Common myeloid progenitor, CD34-positive (primary cell): ENCODE measurements at places on chromosomes 7 and 10.
A peak's percentile ranks its signal among the peaks of the same experiment; 100 is the strongest.

- DNase-seq, result no peak
Measured at GRCh38 chr10:117519286-117519685, 23.3 kb upstream of the EMX2 start.

DNA sequence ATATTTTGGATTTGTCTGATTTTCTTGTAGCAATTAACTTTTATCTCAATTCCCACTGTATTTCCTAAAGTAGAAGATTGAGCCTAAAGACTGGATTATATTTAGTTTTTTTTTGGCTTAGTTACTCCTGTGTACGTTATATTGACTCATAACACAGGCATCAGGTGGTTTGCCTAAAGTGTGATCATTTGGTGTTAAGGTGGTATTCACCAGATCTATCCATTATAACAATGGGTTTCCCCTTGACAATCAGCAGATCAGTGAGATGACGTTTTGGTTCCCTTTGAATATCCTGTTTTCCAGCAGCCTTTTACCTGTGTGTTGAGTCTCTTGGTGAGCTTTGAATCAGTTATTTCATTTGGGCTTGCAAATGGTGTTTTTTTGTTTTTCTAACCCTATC is 18.1 kb downstream of the MAPK8 start:
- DNase-seq, result no peak

- DNase-seq, result no peak
Measured at GRCh38 chr7:825386-825785, 6.9 kb upstream of the SUN1 start.

DNA sequence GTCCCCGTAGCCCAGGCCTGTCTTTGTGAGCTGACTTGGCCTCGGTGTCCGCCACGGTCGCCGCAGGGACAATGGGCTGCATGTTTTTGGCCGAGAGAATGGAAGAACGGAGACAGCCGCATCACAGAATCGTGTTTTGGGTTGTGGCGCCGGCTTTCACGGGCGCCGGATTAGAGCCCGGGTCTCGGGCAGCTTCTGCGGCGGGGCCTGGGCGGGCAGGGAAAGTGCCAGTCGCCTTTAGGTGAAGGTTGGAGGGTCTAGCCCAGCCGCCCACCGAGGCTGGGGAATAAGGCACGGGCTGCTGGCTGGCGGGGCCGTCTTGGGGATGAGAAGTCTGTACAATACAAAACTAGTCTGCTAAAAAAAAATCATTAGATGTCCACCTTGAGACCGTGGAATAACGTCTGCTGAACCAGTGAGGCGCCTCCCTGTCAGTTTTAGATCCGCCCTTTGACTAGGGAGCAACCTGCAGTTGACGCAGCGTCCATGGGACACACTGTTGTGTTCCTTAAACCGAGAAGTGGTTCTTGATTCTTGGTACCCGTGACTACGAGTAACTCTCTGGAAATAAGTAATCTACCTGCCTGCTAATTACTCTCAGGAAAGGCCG is 577 bp downstream of the DNAJB9 start:
- peak; percentile 75 for DNase-seq

DNA sequence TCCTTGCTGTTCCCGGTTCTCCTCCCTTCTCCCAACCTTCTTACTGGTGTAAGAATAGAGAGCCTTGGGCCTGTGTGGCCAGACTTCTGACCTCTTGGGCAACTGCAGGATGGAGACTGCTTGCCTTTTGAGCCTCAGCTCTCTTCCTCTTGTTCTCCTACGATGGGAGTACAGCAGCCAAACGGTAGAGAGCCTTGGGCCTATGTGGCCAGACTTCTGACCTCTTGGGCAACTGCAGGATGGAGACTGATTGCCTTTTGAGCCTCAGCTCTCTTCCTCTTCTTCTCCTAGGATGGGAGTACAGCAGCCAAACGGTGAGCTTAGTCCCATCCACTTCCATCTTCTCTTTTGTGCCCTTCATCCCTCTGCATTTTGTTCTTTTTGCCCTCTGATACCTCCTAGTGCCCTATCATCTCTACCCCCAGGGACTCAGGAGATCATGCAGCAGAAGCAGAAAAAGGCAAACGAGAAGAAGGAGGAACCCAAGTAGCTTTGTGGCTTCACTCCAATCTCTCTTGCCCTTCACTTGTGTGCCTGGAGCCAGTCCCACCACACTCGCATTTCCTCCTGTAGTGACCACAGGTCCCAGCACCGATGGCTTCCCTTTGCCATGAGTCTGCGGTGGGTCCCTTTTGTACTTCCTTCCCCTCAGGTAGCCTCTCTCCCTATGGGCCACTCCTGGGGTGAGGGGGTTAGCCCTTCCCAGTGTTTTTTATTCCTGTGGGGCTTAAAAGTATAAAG is 15.3 kb downstream of the SLC25A13 start:
- DNase-seq, result no peak
